ENCODE measurements at places on chromosomes 6 and 20.

- DNase-seq, result no peak
Observed at GRCh38 chr6:1984346-1984994, 260.9 kb downstream of the GMDS start.

DNA sequence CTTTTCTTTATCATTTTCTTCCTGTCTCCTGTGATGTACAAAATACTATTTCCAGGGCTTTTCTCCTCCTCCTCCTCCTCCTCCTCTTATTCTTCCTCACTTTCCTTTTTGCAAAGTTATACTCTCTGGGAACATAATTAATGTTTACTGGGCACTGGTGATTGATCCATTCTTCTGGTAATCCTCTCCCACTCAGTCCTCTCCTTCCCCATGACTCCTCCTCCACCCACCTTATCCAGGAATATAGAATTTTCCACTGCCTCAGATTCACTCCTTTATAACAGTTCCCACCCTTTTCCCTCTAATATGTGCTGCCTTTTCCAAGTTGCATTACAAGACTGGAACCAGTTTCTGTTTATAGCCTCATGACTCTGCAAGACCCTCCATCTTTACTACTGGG lies 62.5 kb upstream of the IYD start:
- DNase-seq, result no peak

- no peak for DNase-seq
Observed at GRCh38 chr20:63441136-63442099, 31.0 kb downstream of the KCNQ2 start.

- no peak for DNase-seq
Observed at GRCh38 chr20:12976720-12977309, 32.0 kb upstream of the SPTLC3 start.

DNA sequence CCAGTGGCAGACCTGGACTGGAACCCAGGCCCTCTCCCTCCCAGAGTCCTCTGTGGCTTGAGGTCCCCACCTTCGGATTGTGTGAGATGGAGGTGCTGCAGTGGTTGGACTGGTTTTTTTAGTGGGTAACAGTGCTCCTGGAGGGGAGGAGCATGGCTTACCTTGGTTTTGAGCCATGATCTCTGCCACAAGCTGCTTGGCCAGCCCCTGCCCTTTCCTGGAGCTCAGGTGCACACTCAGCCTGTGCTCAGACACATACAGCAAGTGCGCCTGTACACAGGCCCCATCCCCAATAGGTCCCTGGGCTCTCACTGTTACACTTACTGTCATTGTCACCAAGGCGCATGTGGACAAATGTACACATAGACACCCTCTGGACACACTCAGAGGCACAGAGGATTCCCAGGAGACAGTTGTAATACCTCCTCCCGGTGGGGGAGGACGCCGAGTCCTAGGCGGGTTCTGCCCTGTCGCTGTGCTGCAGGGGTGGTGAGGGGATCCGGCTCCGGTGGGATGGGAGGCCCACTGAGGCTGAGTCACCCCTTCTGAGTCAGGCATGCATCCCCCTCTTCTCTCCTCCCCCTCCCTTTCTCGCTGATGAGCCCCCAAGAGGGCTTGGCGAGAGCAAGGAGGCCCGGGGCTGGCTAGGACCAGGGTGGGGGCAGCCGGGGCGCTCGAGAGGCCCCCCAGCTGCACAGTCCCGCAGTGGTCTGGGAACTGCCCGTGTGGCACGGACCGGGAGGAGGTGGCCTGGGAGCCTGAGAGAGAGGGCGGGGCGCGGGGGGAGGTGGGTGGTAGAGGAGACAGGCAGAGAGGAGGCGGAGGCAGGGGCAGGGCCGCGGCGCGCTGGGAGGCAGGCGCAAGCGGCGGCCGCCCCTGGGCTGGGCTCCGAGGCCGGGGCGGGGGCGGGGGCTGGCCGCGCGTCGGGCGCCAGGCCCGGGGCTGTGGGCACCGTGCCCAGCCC lies 522 bp upstream of the EPB41L1 start:
- DNase-seq, result peak; percentile 59

DNA sequence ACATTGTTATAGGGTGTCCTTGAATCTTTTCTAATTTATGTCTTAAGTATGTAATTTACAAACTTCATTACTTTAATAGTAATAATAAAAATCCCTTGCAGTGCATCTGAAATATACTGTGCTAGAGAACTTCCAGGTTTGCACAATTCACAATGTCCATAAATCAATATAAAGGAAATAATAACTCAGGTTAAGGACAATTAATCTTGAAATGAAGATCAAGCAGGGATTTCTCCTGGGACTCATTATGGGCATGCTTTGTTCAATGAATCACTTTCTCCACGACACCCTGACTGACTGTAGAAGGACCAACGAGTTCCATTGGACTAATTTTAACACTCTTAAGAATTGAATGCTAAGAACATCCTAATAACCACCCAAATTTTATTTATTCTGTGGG lies 110.0 kb downstream of the PHACTR1 start:
- DNase-seq, result no peak

- DNase-seq, result no peak
Observed at GRCh38 chr20:52405417-52405816, 213.8 kb upstream of the ZFP64 start.

- no peak for DNase-seq
Observed at GRCh38 chr20:48889140-48889790, 32.2 kb upstream of the ARFGEF2 start.

DNA sequence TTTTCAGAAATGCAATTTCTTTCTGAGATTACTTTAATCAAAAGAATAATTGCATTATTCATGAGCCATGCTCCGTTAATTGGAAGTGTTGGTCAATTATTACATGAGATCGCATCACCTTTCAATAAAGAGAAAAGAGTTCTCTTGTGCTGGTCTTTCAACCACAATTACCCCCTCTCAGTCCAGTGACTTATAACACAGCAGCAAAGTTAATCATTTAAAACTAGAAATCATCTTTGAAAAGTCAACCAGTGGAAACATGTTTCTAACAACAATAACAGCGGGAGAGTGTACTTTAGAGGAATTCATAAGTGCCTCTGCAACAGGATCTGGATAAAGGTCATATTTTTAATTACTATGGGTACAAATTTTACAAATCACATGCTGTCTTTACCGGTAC lies 384.4 kb upstream of the AGPAT4 start:
- no peak for DNase-seq

- no peak for DNase-seq
Observed at GRCh38 chr6:87122477-87122876, 27.6 kb upstream of the CGA start.

DNA sequence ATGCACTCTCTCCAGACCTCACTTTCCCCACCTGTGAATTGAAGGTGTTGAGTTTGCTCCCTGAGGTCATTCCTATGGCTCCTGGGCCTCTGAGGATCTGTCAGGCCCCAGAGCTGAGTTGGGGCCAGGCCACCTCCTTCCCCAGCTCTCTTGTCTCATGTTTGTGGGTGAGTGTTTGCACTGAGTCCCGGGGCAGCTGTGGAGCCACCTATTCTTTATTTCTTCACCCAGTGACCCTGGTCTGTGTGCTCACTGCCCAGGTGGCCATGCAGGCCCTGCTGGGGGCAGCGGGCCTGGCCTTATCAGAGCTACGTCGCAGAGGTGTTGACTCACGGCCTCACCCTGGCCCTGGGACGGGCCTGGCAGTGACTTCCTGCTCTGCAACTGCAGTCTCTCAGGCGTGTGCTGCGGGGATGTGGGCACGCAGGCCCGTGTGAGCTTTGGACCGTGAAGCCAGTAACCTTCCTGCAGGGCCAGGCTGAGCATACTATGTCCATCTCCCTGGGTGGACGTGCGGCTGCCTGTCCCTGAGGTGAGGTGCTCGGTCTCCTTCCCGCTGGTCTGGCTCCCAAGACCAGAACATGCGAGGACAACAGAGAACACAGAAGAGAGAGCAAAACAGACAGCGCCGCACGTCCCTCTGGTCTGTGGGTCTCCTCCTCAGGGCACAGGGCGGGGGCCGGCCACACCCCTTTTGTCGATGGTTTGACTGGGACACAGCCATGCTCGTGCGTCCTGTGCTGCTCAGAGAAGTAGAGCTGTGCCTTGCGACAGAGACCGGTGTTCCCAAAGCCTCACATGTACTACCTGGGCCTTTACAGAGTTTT lies 12.1 kb downstream of the TMEM181 start:
- no peak for DNase-seq

DNA sequence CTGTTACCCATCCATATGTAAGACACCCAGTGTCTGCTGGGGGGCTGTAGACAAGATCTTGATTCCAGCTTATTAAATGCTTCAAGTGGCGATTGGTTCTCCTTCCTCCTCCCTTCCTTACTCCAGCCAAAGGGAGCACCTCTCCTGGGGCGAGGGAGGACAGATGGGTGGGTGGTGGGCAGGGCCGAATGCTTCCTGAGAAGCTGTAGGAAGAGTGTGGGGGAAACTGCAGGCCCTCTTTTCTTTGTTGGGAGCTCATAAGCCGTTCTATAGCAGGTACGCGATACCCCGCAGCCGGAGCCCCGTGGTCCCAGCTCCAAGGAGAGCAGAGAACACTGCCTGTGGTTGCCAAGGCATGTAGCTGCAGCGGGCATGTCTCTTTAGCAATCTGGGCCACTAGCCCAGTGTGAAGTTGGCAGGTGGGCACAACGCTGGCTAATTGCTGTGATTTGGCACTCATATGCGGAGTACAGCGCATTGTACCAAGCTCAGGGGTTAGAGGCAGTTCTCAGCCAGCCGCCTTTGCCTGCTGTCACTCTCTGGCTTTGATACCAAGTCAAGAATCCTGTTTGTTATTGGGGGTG lies 14.7 kb upstream of the KCNG1 start:
- no peak for DNase-seq

DNA sequence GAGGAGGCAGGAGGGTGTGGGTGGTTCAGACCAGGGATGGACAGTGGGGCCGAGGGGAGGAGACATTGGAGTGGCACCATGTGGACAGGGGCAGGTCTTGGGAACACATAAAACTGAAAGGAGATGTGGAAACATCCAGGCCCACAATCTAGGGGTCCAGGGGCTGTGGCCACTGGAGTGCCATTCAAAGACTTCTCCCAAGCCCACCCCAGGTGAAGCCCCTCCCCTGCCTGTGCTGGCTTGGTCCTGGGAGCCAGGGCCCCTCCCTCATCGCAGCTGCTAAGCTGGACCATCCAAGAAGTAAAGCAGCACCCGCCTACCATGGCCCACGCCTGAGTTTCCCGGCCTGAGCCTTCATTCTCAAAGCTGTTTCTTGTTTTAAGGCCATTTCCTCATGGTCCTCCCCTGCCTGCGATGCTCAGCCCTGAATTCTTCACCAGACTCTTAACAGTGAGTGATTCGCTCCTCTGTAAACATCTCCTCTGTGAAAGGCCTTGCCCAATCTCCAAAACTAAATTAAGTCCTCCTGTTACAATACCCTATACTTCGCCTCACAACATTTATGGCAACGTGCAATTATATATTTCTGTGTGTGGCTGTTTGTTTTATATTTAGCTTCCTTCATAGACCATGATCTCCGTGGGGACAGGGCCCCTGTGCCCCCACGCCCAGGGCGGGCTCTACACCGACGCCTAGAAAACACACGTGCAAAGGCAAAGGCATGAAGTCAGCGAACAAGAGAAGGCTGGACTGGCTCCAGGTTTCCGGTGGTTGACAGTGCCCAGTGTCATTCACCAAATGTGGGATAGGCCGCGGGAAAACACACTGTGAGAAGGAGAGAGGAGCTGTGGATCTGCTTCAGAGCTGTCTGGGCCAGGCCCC lies 267.8 kb downstream of the ERMARD start:
- no peak for DNase-seq

- no peak for DNase-seq
Observed at GRCh38 chr6:37589941-37590340, 90.2 kb upstream of the CCDC167 start.

- DNase-seq, result peak; percentile 20
Observed at GRCh38 chr6:46263707-46264086, 92.9 kb upstream of the ENPP5 start.

DNA sequence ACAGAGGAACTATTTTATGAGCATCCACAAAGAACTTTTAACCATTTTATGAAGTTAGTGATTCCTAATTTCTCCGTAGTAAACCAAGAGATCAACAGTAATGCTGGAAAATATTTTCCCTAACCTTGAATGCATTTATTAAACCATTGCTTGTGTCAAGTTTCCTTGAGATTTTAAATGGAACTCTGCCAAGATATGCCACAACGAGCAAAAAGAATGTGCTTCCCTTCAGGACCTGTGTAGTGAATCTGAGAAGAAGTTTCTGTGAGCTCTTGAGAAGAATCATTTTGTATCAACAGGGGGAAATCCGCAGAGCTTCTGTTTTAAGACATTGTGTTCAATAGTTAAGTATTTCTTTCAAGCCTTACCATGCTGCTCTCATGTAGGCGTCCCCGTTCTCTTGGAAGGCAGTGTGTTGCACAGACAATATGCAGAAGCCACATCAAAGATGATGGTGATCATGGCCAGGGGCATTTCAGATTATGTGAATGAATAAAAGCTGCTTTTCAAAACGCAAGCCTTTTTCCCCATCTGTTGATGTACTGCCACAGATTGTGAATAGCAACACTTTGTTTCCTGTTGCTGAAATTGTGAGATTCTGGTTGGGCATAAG lies 439.8 kb downstream of the BMP2 start:
- no peak for DNase-seq

DNA sequence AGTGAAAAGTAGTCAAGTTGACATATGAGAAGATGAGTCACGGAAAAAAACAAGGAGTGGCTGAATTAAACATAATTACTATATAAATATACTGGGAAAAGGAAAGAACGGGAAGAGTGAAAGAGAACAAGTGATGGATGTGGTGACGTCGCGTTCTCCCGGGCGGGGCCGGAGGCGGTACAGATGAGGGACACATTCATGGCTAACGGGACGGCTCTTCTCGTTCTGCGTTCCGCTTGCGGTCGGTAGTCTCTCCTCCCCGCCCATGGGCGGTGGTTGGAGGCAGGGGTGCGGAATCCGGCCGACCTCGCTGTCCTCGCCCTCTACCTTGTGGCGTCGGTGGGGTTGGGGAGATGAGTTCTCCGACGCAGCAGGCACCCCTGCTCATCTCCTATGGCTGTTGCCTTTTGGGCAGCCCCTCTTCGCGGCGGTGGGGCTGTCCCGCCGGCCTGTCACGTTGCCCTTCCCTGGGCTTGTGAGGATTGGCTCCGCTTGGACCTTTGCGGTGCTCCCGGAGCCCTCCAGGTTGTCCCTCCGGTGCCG lies 22.5 kb downstream of the HLA-G start:
- no peak for DNase-seq

GRCh38 chr6:72861935-72862432 lies 240.1 kb downstream of the KCNQ5 start:
- peak; percentile 57 for DNase-seq

DNA sequence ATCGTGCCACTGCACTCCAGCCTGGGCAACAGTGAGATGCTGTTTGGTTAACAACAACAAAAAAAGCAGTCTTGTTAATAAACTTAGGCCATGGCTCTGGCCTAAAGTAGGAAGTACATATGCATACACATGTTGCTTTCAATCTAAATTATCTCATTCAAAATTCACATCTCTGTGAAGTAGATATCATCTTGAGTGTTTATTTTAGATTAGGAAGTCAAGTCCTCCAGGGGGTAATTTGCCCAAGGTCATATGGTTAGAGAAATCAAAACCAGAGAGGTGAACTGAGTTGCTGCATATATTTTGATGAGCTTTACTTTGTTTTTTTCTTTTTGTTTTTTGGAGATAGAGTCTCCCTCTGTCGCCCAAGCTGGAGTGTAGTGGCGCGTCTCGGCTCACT lies 52.8 kb downstream of the B4GALT5 start:
- no peak for DNase-seq

GRCh38 chr20:62688855-62689460 lies 19.7 kb upstream of the NTSR1 start:
- peak; percentile 7 for DNase-seq

Measured in IMR-90 (cell line).